ENCODE measurements at places on chromosomes 11 and 22.
A peak's percentile ranks its signal among the peaks of the same experiment; 100 is the strongest.

DNA sequence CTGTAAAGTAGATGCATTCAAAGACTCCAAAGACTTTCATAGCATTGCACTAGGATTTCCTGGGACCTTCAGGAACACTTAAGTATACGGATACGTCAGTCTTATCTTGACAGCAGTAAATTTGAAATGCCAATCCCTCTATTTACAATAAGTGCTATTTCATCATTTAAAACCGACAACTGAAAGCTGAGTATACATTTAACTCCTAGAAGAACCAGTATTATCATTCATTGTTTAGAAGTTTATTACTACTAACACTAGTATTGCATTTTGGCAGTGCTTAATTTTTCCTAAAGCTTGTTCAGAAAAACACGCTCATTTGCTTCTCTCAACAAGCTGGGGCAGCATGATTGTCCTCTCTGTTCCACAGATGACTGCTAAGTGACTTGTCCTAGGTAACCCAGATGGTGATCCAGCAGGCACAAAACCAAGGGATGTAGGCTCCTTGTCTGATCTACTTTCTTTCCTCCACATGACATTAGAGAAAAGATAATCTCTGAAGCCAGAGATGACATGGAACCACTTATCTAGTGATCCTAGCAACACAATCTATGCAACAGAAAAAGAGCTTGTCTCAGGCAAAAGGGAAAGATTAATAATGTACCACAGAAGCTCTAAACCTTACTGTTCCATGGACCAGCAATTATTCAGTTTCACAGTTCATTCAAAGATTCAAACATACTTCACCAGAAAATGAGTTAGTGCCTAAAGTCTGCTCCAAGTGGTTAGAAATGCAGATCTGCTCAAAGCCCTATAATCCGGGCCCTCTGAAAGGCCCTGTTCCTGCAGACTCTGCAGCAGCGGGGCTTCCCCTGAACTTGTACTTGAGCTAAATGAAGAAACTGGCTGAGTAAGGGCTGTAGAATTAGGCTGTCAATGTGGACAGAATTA is 5.2 kb downstream of the MAML2 start:
- no peak for DNase-seq

DNA sequence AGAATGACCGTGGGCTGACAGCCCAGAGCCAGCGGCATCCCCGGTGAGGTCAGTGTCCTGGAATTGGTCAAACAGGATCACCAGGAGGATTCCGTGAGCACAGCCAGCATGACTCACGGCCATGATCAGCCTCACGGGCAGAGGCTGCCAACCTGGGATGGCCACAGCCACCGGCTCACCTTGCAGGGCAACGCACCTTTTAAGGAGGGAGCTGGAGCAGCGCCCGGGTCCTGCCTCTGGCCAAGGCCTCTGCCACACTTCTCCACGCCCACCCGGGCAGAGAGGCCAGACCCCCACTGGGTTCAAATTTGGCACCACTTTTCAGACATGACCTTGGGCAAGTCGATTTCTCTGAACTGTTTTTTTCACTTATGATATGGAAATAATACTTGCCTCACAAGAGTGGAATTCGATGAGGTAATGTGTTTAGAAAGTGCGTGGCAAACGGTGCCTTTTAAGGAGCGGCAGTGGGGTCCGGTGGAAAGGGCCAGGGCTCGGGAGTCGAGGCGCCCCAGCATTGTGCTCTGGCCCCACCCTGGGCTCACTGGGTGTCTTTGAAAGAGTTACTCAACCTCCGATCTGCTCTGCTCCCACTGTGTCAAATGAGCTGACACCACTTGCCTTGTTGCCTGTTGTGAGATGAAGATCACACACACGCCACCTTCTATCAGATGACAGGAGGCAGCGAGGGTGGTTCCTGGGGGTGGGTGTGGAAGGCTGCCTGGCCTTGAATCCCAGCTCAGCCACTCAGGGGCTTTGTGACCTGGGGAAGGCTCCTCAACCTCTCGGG is 16.0 kb downstream of the TXN2 start:
- no peak for DNase-seq

DNA sequence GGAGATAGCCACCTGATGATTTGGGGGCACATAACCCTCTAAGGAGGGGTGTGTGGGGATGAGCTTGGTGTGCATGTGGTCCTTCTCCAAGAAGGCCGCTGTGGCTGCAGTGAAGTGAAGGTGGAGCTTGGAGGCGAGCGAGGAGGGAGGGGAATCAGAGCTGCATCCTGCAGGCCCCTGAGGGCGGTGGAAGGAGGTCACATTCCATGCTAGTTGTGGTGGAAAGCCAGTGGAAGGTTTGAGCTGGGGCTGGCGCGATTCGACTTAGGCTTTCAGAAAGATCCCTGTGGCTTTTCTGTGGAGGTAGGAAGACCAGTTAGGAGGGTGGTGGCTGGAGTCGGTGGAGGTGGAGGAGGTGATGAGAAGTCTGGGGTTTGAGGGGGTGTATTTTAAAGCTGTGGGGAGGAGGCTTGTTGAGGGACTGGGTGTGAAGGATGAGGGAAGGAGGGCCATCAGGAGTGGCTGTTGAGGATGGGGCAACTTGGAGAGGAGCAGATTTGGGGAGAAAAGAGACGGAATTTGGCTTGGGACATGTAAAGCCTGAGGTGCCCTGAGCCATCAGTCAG is 62.0 kb downstream of the TBC1D22A start:
- no peak for DNase-seq

GRCh38 chr11:114348200-114349191 is 51.8 kb downstream of the C11orf71 start:
- DNase-seq: peak; percentile 29

DNA sequence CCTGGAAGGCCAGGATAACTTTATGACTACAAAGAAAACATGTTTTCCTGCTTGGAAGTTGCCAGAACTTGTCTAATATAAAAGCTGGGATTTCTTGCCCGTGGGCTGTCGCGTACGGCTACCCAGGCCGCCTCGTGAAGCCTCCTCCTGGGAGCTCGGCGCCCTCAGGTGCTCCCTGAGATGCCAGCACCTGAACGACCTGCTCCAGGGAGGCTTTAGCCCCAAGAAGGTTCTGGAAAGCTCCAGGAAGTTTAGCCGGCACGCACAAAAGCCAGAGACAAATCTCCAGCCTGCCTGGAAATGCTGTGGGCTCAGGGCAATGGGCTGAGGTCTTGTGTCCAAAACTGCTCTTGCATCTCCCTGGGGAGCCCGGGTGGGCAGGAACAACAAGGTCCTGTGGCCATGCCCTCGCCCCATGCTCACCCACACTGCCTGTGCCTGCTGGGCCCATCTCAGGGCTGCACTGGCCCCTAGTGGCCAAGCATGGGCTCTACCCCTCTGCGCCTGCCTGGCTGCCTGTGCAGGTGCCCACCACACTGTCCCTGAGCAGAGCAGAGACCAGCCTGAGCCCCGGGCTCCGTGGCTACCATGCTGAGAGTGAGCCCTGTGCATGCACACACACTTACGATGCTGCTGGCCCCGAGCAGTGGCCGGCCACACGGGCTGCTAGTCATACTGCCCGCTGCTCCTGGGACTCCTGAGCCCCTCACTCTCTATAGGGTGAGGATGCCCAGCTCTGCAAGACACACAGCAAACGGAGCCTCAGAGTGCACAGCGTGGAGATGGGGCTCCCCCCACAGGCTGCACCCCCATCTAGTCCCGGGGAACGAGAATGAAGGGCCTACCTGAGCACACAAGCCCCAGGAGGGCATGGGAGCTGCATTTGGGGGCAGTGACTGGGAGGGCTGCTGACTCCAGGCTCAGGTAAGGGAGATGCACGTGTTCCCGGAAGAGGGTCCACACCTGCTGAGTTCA is 4.9 kb upstream of the CELSR1 start:
- DNase-seq: no peak

- DNase-seq: no peak
Observed at GRCh38 chr11:60281485-60281884, 1.0 kb downstream of the MS4A4A start.

GRCh38 chr11:2385156-2386151 is 8.3 kb downstream of the CD81 start:
- DNase-seq: no peak

- DNase-seq: no peak
Observed at GRCh38 chr11:110293389-110293788, 3.0 kb downstream of the RDX start.

- no peak for DNase-seq
Observed at GRCh38 chr11:2743427-2744110, 43.8 kb upstream of the KCNQ1OT1 start.

GRCh38 chr11:24357620-24358410 is 139.0 kb upstream of the LUZP2 start:
- no peak for DNase-seq

DNA sequence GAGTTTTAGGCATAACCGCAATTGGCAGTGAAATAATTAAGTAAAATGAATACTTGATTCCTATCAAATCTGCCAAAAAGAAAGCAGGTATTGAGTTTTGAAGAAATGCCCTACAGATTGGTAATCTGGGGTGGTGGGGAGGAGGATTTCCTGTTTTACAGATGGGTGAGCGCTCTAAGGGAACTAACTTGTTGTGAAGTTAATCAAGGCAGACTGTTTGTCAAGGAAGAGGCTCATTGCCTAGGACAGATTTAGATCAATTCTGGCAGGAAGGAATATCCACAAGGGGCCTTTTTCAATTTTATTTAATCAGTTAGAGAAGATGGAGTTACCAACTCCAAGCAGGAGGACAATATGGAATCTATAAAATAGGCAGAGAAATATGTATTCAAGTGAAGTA is 271.5 kb upstream of the CCDC90B start:
- no peak for DNase-seq

GRCh38 chr22:48949375-48950149 is 878.1 kb downstream of the BRD1 start:
- DNase-seq: no peak

- DNase-seq: no peak
Observed at GRCh38 chr11:122676638-122677037, 21.1 kb downstream of the UBASH3B start.

GRCh38 chr11:57279116-57279515 is 42.1 kb upstream of the APLNR start:
- peak; percentile 37 for DNase-seq

DNA sequence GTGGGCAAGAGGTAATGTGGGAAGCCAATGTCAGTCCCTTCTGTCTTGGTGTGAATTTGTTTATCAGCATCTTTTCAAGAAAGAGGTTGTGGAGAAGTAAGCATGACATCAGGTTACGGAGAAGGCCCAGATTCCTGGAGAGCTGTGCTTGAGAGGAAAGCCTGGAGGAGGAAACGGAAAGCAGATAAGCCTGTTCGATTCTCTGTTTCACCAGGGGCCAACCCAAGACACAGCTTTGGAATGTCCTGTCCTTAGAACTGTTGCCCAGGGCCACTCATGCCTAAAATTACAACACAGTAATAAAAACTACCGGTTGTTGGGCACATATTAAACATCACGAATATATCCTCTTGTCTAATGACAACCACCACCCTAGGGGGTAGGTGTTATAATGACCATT is 148.5 kb downstream of the NAV2 start:
- no peak for DNase-seq

DNA sequence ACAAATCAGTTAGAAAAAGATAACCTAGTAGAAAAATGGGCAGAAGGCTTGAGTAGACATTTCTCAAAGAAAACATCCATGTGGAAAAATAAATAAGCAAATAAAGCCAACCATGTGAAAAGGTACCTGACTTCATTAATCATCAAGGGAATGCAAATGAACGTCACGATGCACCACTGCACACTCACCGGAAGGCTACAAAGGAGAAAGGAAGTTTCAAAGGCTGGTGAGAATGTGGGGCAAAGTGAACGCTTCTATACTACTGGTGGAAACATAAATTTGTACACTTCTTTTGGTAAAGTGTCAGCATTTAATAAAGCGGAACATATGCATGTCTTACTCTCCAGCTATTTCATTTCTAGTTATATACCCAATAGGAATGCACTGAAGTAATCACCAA is 166.8 kb downstream of the CSNK2A3 start:
- no peak for DNase-seq

- DNase-seq: no peak
Observed at GRCh38 chr22:24503843-24504338, 8.8 kb downstream of the UPB1 start.

- DNase-seq: no peak
Observed at GRCh38 chr11:80330264-80330663, 889.4 kb upstream of the TENM4 start.

GRCh38 chr11:7645206-7645605 is 28.1 kb downstream of the CYB5R2 start:
- no peak for DNase-seq

DNA sequence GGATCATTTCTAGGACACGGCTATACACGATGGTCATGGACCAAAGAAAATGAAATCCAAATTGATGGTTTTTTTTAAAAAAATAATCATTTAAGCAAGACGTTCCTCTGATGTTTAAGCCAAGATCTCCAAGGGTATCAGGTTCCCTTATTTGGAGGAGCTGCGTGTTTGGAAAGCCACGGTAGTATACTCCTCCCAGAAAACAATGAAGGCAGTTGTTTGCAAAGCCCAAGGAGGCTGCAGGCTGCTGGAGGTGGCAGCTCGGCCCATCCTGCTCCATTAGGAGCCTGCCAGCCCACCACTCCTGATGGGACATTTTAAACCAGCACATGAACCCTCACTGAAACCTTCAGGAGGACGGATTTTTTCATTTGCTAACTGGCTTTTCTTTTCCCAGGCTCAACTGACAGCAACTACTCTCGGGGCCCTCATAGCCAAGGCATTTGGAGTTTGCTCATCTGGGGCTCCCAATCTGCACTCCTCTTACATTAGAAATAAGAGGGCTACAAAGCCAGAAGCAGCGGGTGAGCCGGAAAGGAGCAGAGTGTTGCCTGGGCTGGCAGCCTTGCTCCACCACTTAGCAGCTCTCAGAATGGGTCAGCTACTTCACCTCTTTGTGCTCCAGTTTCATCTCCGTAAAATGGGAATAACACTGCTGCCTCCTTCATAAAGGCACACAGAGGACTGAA is 58.4 kb downstream of the ABTB2 start:
- DNase-seq: no peak

GRCh38 chr11:133560472-133560855 is 28.2 kb upstream of the OPCML start:
- peak; percentile 26 for DNase-seq

- DNase-seq: no peak
Observed at GRCh38 chr11:70210530-70210929, 7.4 kb downstream of the FADD start.

DNA sequence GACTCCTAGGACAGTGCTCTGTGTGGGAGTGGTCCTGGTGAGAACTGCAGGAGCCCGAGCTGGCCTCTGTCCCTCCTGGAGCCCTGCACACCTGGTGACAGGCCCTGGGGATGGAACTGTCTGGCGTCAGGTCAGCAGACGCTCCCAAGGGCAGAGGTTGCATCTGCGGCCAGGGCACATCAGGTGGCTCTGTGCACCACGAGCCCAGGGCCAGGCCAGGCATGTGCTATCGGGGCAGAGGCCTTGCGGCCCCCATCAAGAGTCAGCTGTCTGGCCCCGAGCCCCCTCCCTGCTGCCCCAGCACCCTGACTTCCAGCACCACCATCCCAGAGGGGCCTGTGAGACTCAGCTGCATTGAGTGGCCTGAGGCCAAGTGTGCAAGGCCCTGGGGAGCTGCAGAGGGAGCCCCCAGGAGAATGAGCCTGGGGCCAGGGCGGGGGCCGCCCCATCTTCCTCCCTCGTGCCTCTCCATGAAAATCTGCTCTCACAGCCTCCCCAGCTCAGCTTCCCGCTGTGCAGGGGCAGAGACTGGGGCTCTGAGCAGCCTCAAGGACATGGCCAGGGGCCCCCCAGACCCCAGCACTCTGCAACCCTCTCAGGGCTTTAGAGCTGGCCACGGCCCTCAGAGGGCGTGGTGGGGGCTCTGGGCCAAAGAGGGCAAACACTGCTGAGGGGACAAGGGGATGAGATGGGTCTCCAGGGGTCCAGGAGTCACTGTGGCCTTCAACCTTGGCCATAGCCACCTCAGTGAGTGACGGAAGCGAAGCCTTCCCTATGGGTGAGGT is 56.4 kb downstream of the RTL6 start:
- DNase-seq: no peak

GRCh38 chr22:19868773-19869471 is 14.2 kb upstream of the GNB1L start:
- no peak for DNase-seq

- no peak for DNase-seq
Observed at GRCh38 chr11:119367661-119368120, 13.8 kb downstream of the USP2 start.
